ENCODE measurements at places on chromosomes 6 and 20.

GRCh38 chr6:105678516-105678915 is 275.6 kb upstream of the PREP start:
- peak; percentile 9 for DNase-seq

DNA sequence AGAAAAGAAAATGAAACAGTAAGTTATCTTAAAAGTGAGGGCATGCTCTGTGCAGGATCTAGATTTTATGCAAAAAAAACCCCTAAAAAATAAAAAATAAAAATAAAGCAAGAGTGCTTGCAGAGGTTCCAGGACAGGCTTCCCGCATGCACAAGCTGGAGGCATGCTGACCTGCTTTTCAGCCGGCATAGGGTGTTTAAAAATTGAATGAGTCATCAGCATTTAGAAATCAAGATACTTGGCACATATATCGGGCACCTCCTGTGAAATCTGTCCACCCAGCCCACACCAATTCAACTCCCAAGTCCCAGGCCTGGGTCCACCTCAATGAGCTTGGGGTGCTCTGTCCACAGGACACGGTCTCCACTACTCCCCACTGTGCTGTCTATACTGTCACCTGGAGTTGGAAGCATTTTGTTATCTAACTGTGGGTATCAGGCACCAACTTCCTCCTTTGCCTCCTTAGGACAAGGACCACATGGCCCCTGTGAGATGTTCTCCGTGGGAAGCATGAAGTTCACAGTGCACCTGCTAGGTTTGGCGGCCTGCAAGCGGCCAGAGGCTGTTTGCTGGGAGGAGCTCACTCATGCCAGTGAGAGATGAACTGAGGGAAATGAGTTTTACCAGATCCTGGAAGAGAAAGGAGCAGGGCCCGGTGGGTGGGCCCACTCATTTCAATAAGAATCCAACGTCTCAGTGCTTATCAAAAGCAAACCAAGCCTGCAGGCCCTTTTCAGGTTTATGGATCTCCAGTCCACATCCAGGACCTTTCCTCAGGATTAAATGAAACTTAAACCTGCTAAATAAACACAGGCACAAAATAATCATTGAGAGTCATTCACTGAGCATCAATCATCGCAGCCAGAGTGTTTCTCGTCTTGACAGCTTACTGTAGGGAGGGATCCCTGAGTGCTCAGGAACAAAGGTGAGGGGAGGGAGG is 121.1 kb downstream of the FOXA2 start:
- DNase-seq: no peak

GRCh38 chr20:44761423-44761822 is 15.8 kb downstream of the KCNK15 start:
- DNase-seq: no peak

DNA sequence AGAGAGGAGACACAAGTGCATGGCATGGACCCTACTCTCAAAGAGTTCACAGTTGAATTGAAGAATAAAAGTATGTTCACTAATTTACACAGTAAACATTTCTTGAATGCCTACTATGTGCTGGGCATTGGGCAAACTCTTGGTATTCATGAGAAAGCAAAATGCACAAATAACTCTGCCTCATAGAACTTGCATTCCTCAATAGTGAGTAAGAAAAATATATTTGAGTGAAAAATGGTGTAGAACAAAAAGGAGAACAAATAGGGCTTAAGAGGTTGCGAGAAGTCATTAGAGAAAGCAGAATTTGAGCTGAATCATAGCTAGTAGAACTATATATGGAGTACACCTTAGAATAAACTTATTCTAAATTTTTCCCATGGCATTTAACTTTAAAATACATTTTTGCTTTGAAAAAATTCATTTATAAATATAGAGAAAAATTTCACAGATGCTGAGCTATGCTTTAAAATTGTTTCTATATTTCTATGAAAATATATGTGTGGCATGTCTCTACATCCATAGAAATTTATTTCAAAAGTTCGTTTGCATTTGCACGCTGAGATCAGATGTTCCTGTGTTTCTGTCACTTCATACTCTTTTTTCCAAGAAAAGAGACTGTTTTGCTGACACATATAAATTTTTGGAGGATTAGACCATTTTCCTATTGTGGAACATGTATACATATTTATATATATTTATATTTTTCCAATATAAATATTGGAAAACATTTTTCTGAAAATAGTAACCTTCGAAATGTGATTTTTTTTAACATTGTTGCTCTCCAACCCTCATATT is 236.1 kb downstream of the KCNQ5 start:
- DNase-seq: peak; percentile 20

DNA sequence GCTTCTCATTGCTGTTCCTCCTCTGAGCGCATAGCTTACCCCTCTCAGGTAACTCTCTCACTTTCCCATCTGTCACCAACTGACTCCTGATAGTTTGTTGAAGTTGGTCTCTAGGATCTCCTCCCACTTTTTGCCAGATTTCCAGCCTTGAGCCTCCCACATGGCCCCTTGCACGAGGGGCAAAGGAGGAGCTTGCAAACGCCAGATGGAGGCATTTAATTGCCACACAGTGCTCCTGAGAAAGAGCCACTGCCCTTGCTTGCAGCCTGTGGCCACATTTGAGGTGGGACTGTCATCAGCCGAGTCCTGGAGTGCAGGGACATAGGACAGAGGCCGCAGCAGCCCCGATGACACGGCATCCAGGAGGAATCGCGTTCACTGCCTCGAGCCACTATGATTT is 348.7 kb downstream of the SMOC2 start:
- DNase-seq: no peak

GRCh38 chr6:132130626-132131298 is 179.6 kb upstream of the CCN2 start:
- DNase-seq: peak; percentile 50

DNA sequence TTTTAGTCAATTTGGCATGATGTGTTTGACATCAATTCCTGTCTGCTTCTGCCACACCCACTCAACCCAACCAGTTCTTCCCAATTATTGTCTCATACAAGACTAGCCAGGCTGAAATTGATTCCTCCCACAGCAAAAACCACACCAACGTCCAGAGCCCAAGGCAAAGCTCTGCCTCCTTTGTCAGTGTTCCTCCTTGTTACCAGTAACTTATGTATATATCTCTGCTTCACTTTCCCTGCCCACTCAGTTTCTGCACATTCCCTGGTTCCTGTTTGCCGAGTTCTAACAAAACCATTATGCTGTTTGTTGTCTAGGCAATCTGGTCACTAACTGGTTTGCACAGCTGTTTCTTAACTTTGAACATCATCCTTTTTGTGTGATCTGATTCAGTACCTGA is 547.9 kb upstream of the PTCHD4 start:
- no peak for DNase-seq

GRCh38 chr6:81608776-81609175 is 143.7 kb downstream of the TENT5A start:
- DNase-seq: peak; percentile 24

DNA sequence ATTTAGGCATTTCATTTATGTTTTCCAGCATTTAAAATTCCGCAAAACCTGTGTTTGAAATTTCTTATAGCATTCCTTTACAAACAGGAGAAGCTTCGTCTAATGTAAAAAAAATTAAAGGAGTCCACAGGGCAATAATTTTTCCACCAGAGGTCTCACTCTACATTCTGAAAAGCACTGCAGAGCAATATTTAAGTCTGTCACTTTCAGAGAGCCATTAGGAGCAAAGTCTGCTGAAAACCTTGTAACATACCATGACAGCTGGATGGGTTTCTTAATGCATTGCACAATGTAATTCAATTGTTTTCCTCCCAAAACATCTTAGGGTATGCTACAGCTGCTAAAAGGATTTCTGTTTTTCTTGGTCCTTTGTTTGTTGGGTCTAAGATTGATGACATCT is 18.0 kb downstream of the BAG2 start:
- peak; percentile 68 for DNase-seq

DNA sequence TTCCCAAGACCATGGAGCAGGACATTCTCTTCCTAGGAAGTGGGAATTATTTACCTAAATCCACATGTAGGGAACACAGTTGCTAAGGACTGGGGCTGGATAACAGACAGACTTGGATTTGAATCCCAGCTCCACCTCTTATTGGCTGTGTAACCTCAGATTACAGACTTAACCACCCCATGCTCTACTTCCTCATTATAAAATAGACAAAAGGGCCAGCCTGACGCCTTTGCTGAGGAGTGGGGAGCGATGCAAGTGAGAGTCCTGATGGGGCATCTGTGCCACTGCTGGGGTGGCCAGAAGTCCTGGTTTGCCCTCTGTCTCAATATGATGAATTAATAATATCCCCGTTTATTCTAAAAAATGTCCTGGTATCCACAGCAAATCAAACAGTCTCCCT is 46.8 kb downstream of the SPATA2 start:
- DNase-seq: no peak

DNA sequence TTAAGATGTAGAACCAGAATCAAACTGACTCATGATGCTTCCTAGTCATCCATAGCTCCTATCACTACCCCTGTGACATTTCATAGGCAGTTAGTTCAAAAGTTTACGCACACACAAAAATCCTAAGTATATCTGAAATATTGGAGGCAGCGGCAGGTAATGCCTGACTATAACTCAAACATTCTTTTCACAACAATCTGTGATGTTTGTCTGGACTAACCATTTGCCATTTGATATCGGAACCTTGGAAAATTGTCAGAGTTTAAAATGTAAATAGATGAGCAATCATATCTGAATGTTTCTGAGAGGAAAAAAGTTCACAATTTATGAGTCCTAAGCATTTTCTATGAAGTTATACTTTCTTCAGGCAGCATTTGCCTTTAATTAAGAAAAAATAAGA is 1078.2 kb downstream of the EPHA7 start:
- DNase-seq: no peak

DNA sequence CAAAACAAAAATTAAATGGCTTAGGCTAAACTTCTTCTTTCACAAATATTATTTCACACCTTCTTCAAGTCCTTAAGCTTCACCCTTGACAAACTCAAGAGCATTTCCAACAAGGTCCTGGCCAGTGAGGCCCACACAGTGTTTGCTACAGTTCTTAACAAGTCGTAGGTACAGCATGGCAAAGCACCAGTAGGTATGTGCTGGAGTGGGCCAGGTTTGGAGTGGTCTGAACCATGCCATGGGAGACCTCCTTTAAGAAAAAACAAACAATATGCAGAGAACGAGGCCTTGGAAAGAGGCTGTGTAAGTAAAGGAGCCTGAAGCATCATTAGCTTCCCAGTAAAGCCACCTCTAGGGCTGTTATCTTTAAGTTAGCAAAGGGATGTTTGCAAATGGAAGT is 154.3 kb upstream of the SNX9 start:
- DNase-seq: no peak

DNA sequence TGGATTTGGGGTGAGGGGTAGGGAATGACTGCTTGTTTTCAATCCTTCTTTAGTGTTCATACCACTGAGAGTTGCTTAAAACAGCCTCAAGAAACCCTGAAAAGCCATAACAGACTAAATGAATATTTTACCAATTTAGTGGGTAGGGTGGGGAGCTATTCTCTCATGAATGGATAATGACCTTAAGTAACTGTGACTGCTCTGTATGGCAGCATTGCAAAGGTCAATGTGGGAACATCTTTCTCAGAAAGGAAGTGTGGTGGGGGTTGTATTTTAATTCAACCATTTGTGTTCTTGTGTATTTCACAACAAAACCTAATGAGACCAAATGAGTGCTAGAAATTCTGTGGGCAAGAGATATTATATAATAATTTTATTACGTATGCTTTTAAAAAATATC is 55.7 kb downstream of the PHACTR2 start:
- no peak for DNase-seq

DNA sequence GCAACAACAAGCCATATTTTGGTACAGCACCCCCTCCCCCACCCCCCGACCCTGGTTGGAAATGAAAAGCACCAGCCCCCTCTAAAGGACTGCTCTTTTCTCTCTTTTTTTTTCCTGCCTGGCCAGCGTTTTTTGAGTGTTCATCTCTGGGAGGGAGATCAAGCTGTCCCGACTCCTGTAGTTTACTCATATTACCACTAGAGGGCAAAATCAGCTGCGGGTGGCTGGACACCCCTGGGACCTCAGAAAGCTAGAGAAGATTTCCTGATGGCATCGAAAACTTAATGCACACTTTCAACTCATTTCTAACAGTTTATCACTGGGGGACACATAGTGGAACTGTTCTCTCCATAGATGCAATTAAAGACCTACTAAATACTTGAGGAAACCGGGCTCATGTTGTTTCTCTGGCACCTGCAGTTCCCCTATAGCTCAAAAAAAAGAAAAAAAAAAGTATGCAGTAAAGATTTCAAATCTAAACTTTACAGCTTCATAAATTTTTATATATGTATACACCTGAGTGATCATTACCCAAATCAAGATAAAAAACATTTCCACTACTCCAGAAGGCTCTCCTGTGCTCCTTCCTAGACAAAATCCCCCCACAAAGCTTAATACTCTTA is 24.4 kb downstream of the CNBD2 start:
- peak; percentile 82 for DNase-seq

DNA sequence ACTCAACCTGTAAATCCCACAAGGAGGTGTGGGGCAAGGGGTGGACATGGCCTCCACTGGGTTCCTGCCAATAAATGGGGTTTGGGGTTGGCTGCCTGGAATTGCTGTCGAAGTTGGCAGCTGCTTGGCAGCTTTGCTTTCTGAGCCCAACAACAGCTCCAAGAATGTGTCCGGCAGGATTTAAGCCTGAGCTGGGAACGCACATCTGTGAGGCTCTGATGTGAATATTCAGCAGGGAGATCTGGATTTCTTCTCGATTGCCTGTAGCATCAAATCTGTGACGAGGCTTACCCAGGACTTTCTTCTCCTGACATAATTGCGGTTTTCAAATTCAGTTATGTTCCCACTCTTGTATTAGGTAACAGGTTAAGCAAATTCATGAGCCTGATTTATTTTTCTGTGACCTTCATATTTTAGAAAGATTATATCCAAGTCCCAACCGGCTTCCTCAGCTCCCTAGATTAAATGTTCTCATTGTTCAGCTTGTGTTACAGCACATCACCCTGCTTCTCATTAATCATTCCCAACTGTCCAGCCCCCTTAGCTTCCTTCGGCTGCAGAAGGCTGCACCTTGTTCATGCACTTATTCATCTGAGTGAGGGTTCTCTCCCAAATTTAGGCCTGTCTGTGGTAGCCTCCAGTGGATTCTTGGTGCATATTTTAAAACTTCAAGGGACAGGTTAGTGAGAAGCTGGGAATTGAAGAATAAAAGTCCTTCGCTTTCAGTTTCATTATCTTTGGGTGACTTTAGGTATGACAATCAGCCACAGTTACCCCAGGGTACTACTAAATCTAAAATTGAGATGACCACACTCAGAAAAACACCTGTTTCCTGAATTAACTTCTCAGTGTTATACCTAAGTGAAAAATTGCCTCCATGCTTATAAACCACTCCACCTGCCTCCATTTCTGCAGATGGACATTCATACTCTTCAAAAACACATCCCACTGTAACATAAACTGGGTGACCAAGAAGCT is 310.0 kb downstream of the ESR1 start:
- DNase-seq: no peak

GRCh38 chr6:68040312-68040778 is 594.7 kb upstream of the ADGRB3 start:
- DNase-seq: no peak

GRCh38 chr6:149696901-149697300 is 21.0 kb downstream of the LATS1 start:
- DNase-seq: peak; percentile 24

DNA sequence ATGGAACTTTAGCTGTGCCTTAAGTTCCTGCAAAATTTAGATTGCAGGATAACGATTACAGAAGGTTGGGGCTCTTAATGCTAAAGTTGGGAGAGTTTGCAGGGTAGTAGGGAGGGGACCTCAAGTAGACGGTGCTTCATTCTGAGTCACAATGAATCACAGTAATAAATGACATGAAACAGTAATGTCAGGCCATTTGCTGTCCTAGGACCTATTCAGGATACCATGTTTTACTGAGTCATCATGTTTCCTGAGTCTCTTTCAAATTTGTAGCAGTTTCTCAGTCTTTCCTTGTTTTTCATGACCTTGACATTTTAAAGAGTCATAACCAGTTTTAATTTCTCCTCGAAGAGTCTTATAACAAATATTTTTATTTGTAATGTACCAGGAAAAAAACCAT is 406.9 kb upstream of the MAP3K7 start:
- no peak for DNase-seq
